ENCODE measurements at places on chromosomes 11 and 22.

DNA sequence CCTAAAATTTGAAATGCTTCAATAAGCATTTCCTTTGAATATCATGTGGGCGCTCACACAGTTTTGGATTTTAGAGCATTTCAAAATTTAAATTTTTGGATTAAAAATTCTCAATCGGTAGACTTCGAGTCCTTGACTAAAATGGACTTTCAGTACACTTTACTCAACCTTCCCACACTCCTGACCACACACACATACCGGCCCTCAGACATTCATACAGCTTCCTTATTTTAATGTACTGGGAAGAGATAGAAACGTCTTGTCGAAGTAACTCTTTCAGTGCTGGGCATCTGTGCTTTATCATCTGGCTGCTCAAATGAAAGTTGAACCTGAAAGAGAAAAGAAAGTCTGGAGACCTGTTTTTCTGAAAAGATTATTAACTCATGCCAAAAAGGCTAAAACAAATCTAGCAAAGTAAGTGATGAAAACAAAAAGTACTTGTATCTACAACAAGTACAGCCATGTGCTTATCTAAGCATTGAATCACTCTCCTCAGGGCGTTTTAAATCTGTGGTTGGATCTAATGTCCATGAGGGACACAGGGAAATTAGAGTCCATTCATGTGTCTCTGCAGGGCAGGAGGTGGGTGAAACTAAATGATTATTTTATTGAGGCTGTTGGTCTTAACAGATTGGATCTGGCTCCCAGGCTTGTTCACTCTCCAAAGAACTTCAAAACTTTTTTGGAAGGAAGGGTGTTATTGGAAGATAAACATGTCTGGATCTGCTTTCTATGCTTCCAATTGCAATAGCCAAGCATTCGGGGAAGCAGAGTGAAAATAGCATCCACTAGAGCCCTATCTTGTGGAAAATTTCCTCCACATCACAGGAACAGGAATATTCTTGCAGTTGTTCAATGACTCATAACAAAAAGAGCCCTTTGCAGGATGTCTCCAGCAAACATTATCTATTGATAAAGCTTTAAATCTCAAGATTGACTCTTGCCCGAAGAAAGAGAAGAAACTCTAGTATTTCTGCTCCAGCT is 47.0 kb downstream of the CARD18 start:
- DNase-seq: no peak

DNA sequence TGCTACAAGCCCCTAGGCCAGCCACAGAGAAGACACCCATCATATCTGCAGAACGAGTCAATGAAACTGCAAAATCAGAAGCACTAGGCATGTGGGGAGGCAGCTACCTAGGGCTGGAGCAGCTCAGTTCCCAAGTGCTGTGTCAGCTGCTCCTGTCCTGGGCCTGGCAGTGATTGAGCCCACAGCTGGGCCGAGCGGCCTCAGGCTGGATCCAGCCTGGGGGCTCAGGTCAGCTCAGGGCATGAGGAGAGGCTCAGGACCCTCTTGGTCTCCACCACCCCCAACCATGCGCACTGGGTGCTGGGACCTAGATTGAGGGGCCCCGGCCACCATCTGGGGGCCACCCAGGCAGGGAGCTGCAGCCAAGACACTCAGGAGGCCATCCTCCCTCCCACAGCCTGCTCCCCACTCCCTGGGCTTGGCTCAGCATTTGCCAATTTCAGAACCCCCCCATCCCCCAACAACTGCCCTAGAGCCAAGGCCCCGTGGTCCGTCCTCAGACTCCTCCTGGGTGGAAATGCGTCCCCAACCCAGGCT is 2.4 kb upstream of the TNNT3 start:
- DNase-seq: no peak

DNA sequence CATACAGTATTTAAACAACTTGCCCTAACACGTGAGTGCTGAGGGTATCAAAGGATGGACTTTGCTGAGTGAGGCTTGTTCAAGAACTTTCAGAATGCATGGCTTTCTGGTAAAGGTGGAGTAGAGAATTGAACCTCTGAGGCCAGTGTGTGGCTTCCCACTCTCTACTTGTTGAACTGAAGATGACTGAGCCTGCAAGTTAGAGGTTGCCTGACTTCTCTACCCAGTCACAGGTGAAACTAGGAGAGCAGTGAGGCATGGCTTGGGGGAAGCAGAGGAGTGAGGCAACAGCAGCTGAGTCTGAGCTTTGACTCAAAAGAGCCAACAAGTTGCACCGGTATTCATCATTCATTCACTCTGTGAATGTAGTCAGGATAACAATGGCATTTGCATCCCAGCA is 256.4 kb upstream of the SESN3 start:
- no peak for DNase-seq

- DNase-seq: no peak
Observed at GRCh38 chr22:31495343-31495742, 993 bp upstream of the SFI1 start.

DNA sequence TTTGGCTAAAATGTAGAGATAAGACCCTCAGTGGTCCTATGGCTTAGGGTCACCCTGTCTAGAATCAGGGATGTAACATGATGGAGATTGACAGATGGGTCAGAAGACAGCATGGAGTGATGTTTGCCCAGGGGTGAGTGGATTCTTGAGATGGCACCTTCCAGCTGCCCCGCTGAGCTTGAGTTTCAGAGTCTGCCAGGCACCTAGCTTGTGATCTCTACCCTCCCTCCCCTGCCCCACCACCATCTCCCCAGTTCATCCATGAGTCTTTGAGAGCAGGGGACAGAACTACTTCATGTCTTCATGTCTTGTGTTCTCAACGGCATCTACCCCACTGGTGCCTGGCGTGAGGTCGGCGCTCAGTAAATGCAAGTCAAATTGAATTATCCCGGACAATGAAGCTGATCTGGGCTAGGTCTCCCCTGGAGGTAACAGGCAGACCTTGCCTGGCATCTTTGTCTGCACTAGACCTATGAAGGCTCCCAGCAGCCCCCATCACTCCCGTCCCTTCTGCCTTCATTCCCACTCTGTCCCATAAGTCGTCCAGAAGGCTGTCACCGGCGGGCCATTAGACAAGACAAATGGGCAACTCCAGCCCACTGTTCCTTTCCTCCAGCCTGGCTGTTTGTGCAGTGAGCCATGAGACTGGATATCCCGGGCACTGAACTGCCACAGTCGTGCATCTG is 239.2 kb upstream of the TBCEL start:
- no peak for DNase-seq

- DNase-seq: no peak
Observed at GRCh38 chr11:33634291-33634834, 66.3 kb downstream of the C11orf91 start.

GRCh38 chr22:16953206-16954059 is 54.6 kb downstream of the GAB4 start:
- no peak for DNase-seq

DNA sequence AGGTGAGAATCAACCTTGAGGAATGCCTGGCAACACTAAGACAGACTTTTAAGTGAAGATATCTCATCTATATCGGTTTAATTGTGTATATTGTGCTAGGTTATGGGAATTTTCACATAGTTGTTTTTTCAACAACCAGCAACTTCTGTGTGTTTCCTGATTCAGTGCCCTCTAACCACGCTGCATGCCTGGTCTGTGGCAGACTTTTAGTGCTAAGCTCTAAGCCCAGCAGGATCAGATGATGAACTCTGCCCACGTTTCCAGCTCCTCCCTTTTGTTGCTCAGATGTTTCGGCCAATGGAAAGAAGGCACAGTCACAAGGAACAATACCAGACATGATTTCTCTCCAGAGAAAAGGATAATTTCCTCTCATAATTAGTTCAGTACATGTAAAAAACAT is 1.4 kb upstream of the VWA5A start:
- DNase-seq: no peak

DNA sequence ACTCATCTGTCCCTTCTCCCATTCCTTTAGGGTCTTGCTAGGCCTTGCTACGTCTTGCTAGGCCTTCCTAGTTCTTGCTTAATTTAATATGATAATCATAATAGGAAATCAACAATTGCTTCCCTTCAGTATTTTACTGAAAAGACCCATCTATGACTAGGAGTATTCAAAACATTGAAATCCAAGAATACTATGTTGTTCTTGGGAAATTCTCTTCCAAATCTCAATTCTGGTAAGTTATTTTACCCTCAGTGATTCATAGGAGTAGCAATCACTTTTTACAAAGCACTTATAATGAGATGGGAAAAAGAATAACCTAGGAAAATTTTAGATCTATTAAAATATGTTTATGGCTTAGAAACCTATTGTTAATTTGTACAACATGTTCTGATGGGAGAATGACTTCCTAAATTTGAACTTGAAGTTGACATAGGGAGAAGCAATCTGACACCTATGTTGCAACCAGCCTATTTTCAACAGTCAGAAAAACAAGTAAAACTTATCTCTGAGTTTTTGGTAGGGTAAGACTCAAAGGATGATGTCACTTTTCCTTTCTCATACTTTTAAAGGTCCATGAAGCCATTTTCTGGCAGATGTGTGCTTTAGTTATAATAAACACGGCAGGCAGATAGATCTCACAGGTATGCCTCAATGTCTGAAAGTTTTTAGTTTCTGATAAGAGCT is 29.5 kb upstream of the HIPK3 start:
- no peak for DNase-seq

- DNase-seq: no peak
Observed at GRCh38 chr11:89433278-89433677, 57.9 kb downstream of the NOX4 start.

GRCh38 chr11:118295815-118296454 is 8.6 kb upstream of the CD3E start:
- no peak for DNase-seq

DNA sequence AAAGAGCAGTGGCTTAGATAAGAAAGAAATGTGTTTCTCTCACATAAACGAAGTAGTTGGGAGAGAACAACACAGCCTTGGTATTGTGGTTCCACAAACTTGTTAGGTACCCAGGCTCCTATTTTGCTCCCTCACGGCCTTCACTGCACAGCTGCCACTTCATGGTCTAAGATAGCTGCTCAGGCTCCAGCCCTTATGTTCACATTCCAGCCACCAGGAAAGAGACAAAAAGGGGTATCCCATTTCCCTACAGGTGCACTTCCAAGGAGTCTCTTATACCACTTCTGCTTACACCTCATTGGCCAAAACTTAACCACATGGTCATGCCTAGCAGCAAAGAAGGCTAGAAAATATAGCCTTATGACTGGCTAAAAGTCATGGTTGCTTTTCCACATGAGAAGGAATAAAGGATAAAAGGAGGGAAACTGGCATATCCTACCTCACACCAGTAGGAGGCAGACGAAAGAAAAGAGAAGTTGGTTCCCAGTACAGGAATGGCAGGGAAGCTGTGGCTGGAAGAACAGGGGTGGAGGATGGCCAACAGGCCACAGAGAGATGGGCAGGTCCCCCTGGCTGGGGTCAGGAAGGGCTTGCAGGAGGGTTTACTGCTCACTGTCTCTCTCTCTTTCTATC is 5.4 kb upstream of the HDHD5 start:
- DNase-seq: no peak

DNA sequence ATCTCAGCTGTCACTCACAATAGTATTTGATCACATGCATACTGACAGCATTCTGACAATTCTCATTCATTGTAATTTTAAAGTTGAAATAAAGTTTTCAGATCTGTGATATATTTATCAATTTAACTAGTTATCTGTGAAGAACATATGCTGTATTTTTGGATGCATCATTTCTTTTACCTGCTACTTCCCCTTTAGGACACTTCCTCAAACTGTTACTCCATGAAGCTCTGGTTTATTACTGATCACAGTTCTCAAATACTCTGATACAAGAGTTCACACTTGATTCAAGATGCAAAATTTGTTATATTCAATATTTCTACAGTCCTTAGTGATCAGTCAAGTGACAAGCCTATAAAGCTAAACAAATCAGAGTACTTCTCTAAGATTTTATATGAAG is 1655.2 kb downstream of the LRRC4C start:
- no peak for DNase-seq

- no peak for DNase-seq
Observed at GRCh38 chr22:45757068-45757467, 85.4 kb downstream of the ATXN10 start.

GRCh38 chr22:39139933-39140332 is 12.5 kb downstream of the CBX7 start:
- no peak for DNase-seq

DNA sequence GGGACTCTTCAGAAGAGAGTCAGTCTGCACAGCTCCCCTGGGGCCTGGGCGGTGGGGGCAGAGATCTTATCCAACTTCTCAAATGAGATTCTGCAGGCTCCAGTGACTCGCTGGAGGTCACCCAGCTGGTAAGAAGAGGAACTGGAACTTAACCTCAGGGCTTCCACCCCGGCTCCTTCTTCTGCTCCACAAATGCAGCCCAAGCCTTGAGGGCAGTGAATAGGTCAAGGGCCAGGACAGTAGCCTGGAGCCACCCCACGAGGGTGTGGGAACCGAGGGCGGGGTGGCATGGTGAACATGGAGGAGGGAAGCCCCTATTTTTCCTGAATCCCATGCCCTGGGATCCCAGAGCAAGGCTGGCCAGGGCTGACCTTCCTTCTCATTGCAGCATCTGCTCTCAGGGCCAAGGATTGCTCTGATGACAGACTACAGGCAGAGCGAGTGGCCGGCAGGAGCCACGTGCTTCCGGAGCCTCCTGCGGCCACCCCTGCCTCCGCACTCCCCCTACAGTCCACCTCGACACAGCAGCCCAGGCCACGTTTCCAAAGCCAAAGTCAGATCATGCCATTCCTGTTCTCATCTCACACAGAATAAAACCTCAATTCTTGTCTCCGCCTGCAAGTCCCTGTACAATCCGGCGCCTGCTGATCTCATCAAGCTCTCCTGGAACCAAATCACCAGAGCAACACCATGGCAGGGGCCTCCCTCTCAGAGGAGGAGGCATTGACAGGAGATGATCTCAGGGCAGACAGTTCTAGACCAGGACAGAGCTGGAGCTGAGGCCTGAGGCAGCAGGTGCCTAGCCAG is 21.1 kb upstream of the UPK3A start:
- DNase-seq: no peak

DNA sequence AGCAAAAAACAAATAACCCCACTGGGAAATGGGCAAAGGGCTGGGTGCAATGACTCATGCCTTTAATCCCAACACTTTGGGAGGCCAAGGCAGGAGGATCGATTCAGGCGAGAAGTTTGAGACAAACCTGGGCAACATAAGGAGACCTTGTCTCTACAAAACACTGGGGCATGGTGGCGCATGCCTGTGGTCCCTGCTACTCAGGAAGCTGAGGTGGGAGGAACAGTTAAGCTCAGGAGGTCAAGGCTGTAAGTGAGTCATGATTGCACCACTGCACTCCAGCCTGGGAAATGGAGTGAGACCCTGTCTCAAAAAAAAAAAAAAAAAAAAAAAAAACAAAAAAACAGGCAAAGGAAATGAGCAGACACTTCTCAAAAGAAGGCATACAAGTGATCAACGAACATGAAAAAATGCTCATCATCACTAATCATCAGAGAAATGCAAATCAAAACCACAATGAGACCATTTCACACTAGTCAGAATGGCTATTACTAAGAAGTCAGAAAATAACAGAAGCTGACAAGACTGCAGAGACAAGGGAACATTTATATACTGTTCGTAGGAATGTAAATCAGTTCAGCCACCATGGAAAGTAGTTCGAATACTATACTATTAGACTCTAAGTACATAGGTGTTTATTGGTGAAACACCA is 48.2 kb upstream of the SMCO4 start:
- DNase-seq: no peak

- DNase-seq: no peak
Observed at GRCh38 chr11:76791861-76792260, 8.7 kb downstream of the TSKU start.

- no peak for DNase-seq
Observed at GRCh38 chr22:50706481-50707125, 31.4 kb upstream of the ACR start.

- DNase-seq: no peak
Observed at GRCh38 chr11:127576210-127576609, 575.6 kb upstream of the KIRREL3 start.

Measured in NCI-H524 treated with DMSO at 0.1 percent for 48 hours (cell line).